ENCODE measurements at places on chromosomes 3 and 15.
A peak's percentile ranks its signal among the peaks of the same experiment; 100 is the strongest.

GRCh38 chr15:38564557-38565286 lies at the start of gene RASGRP1:
Gene RASGRP1 (minus strand): TSS chr15:38564814. CDS start chr15:38564628, 186 bp downstream.
- DNase-seq, result peak; percentile 73

- DNase-seq, result no peak
Observed at GRCh38 chr3:59254976-59255375, 205.2 kb upstream of the CFAP20DC start.

DNA sequence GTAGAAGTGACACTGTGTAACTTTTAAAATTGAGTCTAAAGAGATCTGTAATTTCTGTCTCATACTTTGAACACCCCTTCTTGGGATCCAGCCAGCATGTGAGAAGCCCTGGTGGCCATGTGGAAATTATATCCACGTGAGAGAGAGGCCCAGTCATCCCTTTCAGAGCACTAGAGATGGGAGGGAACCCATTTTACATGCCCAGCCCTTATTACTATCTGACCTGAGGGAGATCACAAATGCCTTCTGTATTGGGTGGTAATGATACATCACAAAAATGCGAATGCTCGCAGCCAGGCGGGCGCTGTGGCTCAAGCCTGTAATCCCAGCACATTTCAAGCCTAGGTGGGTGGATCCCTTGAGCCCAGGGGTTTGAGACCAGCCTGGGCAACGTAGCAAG lies 27.3 kb upstream of the TRAK1 start:
- DNase-seq, result no peak

GRCh38 chr3:16257309-16257708 lies 7.4 kb downstream of the DPH3 start:
- no peak for DNase-seq

DNA sequence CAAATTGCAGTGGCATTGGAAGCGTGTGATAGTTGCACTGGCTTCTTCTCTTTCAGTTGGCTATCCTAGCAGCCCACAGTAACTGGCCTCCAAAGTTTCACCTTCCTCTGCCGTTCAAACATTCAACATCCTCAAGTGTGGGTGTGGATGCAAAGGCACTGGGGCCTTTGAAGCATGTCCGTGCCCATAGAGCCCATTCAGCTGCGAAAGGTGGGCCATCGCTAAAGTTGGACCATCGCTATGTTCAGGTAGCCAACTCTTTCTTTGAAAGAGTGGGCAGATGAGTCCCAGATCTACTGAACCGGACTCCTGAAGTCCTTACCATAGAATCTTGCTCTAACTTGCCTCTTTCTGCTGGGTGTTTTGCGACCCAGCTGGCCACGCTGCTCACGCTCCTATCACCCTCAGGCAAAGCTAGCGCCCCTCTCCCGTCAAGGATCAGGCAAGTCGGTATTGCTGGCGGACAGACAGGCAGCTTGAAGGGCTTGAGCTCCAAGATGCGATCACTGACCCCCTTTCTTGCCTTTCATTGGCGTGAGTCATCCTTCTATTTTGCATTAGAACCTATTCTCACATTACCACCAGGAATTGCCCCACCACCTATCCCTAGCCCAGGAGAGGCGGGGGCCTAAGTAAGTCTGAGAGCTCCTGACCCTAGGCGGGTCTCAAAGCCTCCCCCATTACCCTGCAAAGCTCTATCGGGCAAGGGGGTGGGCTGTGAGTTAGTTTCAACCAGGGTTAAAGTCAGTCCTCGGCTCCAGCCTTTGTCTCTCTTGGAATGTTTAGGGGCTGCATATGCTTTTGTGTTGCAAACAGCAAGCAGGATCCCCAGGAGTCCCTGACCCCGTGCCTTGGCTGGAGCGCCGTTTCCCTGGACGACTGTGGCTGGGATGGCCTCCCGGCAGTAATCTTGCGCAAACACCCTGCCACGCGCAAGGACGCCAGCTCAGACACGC lies 28.7 kb downstream of the ZIC4 start:
- DNase-seq, result no peak

- DNase-seq, result no peak
Observed at GRCh38 chr15:31374986-31375385, 48.4 kb downstream of the KLF13 start.

- no peak for DNase-seq
Observed at GRCh38 chr3:37527361-37527760, 334.3 kb upstream of the CTDSPL start.

DNA sequence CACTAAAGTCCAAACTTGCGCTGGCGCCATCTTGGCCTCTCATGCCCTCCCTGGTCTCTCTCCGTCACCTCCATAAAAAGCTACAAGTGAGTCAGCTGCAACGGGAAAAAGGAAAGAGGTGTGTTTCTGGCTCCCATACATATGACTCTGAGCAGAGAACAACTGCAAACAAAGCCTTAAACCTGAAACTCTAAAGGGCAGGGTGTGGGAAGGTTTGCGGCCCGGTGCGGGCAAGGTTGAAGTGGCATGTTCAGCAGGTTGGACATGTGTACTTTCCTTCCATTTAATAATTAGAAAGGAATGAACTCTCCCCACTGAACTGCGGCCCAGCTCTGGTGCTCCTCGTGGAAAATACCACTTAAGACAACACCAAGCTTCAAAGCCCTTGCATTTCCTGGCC lies 59.0 kb upstream of the PPARG start:
- no peak for DNase-seq

DNA sequence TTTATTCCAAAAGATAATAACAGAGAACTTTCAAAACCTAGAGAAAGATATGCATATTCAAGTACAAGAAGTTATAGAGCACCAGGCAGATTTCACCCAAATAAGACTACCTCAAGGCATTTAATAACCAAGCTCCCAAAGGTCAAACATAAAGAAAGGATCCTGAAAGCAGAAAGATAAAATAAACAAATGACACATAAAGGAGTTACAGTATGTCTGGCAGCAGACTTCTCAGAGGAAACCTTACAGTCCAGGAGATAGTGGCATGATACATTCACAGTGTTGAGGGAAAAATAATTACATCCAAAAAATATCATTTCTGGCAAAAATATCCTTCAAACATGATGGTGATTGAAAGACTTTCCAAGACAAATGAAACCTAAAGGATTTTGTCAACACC lies 185.8 kb upstream of the POU1F1 start:
- no peak for DNase-seq

GRCh38 chr15:90074023-90074422 lies 28.2 kb downstream of the IDH2 start:
- DNase-seq, result no peak

- no peak for DNase-seq
Observed at GRCh38 chr3:64360280-64360679, 135.0 kb upstream of the PRICKLE2 start.

- DNase-seq, result peak; percentile 38
Observed at GRCh38 chr15:98421419-98422129, 226.8 kb upstream of the IGF1R start.

DNA sequence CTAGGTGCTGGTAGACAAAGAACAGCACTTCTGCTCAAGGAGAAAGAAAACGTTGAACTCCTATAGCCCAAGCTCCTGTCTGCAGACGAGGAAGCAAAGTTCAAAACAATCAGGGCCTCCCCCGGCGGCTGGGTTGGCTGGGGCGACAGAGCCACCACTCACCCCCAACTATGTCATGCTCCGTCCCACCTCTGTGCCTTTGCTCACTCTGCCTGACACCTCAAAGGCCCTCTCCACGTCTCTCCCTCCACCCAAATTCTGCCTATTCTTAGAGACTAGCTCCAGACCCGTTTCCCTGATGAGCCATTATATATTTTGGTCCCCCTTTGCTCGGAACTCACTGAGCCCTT lies 304.3 kb downstream of the TLE3 start:
- DNase-seq, result no peak

DNA sequence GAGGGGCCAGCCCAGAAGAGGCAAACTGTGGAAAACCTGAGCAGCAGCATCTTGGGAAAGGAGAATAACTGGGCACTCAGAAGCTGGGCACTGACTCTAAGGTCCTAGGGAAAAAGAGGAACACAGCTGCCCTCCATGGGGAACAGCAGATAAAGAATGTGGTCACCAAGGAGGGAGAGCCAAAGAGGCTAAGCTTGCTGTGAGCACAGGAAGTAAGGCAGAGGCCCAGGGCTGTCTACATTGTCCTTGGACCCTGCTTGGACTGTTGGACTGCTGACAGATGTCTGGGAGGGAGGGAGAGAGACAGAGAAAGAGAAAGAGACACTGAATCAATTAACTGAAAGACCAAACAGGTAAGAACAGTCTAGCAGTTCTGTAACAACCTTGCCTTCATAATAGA lies 4.5 kb upstream of the MNS1 start:
- DNase-seq, result no peak

DNA sequence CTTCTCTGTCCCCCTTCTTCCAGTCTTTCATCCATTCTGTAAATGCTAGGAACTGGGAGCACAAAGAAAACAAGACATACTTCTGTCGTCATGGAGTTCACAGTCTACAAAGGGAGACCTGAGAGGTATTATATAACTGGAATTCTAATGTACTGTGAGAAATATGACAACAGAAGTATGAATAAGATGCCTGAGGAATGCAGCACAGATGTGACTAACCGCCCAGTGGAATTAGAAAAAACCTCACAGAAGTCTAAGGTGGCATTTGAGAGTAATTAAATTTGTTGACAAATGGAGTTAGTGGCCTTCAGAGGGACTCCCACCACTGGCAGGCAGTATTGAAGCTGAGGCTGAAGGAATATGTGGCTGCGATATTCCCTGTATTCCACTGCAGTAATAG lies 168.5 kb upstream of the FAM3D start:
- DNase-seq, result no peak

- no peak for DNase-seq
Observed at GRCh38 chr3:177281292-177282118, 84.2 kb upstream of the TBL1XR1 start.

- DNase-seq, result no peak
Observed at GRCh38 chr3:133136114-133137041, 98.2 kb downstream of the TMEM108 start.

- no peak for DNase-seq
Observed at GRCh38 chr3:16808393-16809107, 76.2 kb upstream of the PLCL2 start.

DNA sequence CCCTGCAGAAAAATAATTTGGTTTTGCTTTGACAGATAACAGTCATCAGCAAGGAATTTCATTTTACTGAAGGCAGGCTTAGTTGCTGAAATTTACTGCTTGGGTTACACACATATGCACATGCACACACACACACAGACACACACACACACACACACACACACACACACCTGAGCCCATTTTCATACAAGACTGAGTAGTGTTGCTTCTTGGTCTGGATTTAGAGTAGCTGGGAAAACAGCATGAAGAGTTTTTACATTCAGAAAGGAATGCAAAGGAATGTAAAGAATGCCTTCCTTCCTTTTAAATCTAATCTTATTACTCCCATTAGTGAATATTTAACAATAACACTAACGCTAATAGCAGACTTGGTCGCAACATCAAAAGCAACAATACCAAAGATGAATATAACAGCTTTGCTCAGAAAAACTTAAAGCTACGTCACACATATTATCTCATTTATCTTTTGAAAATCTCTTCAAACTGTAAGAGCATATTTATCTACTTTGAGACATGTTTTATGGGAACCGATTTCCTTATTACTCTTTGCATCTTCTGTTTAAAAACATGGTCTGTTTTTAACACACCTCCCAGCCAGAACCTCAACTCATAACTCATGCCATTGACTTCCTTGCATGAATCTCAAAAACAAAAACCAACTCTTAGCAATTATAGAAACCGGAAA lies 32.5 kb downstream of the RFTN1 start:
- DNase-seq, result no peak

GRCh38 chr3:126538966-126539365 lies 15.0 kb downstream of the CHST13 start:
- no peak for DNase-seq

GRCh38 chr3:33634262-33634661 lies 83.8 kb downstream of the CLASP2 start:
- DNase-seq, result no peak

DNA sequence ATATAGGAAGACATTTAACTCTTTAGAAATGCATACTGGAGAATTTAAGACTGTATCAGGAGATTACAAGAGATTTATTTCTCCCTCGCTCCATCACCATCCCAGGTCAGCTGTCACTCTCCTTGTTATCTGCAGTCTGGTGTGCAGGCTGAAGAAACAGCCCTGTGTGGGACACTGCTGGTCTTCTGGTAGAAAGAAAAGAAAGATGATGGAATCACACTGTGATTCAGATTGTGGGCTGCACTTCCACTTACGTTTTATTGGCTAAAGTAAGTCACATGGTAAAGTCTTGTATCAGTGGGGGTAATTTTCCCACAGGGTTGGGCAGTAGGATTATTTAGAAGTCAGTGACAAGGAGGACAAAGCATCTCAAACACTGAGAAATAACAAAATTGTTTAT lies 18.1 kb upstream of the ATP1B3 start:
- DNase-seq, result no peak

DNA sequence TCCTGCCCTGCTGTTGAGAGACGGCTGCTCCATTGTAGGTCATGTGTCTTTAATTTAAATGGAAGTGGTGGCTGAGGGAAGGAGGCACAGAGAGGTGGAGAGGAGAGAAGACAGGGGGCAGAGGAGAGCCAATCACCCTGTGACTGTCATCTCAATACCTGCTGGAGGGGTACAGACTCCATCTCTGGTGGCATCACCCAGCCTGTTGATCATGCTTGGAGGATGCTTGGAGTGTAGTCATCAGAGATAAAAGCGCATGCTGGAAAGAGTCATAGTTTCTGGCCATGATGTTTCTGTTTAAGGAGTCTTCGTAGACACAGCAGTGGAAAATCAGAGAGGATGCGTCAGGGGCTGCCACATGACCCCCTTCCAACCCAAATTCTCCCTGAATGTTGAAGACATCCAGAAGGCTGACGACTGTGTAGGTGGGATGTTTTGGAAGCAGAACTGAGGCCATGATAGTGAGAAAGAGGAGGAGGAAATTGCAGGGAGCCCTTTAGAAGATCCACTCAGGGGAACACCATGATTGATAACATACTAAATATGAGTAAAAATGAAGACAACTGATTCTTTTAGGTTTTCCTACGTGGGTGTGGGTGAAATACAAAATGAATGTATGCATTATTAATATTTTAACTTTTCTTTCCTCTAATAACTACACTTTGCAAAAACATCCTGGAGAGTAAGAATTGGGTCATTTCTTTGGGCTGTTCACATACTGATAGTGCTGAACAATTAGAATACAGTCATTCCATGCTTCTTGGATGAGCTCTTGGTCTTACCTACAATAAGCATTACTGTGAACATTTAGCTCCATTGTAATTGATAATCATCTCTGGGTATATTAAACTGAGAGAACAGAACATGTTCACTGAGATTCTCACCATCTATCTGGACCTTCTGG lies 210.6 kb upstream of the ATP10A start:
- DNase-seq, result no peak
